Mucosa of gallbladder (tissue), 1 donor: ENCODE measurements at places on chromosomes 7 and 10. TPM values are rescaled to one million over a fixed set of nuclear protein-coding genes. Genes with fewer than 3 reads are reported as not detected.

Gene CUZD1
- total RNA-seq, result 2.7 TPM

Gene SNX10
- 5.4 TPM for total RNA-seq

Gene TRPV5
- not detected for total RNA-seq

Gene PDZD7
- total RNA-seq, result 5.3 TPM

Gene ARPC1A
- 140 TPM for total RNA-seq

Gene BHLHA15
- total RNA-seq, result 3.3 TPM

Gene KIF5B
- total RNA-seq, result 149 TPM

Gene KAZALD1
- 3.8 TPM for total RNA-seq

Gene SCART1
- 3.6 TPM for total RNA-seq

Gene IL2RA
- total RNA-seq, result 1.4 TPM

Gene SAP25
- total RNA-seq, result 13.3 TPM

Gene AOAH
- 17.0 TPM for total RNA-seq

Gene MUC12
- 0.72 TPM for total RNA-seq

Gene TMEM229A
- total RNA-seq, result 0.66 TPM

Gene RFC2
- 19.6 TPM for total RNA-seq

Gene NUTM2B
- total RNA-seq, result 2.4 TPM

Gene SHLD2
- 18.4 TPM for total RNA-seq

Gene EGR2
- 19.3 TPM for total RNA-seq

Gene SNX8
- 20.5 TPM for total RNA-seq

DNA sequence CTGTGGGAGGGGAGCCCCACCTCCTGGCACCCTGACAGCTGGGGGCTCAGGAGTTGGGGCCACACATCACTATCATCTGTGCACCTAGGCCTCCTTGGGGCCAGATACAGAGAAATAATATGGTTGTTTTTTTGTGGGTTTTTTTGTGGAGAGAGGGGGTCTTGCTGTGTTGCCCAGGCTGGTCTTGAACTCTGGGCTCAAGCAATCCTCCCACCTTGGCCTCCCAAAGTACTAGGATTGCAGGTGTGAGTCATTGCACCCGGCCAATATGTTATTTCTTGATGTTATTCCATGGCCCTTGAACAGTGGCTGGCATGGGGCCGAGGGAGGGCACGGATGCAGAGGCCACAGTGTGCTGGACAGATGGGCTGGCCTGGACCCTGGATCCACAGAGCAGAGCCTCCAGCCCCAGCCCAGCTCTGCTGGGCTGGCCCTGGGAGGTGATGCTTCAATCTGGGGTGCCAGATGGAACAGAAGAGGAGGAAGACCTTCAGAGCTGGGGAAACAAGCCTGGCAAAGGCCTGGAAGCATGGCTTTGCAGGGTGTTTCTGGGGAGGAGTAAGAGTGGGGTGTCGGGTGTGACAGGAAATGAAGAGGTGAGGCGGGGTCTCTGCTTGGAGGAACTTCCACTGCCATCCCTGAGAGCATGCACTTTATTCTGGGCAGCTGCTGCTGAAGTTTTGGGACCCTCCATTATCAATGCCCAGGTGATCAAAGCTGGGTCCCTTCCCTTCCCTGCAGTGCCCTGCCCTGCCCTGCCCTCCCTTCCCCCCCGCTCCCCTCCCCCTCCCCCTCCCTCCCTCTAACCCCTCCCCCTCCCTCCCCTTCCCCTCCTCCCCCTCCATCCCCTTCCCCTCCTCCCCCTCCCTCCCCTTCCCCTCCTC is 3.7 kb upstream of the FZD9 start:
- no peak for DNase-seq

DNA sequence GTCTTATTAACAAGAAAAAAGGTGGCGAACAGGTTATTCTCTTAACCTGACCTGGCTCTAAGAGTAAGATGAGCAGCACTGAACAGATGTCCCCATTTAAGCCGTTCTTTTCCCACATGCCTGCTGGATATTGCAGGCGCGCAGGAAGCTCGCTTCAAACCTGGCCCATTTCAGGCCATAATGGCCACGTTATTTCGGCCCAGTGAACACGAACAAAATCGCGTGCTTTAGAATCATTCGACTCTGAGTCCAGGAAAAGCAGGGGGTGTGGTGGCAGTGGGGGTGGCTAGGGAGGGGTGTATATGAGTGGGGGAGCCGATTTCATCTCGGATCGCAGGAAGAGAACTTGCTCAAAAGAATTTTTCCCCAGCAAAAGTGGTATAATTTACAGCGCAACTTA is 6.6 kb upstream of the SP8 start:
- no peak for DNase-seq

- no peak for DNase-seq
Measured at GRCh38 chr10:8073691-8074416, 19.4 kb downstream of the GATA3 start.

GRCh38 chr10:86048571-86048970 is 318.0 kb downstream of the GRID1 start:
- DNase-seq, result no peak

GRCh38 chr7:145092766-145093165 is 256.9 kb upstream of the TPK1 start:
- no peak for DNase-seq

- no peak for DNase-seq
Measured at GRCh38 chr7:83984076-83984475, 210.5 kb downstream of the SEMA3A start.

- DNase-seq, result no peak
Measured at GRCh38 chr10:121448766-121449421, 149.3 kb downstream of the FGFR2 start.

DNA sequence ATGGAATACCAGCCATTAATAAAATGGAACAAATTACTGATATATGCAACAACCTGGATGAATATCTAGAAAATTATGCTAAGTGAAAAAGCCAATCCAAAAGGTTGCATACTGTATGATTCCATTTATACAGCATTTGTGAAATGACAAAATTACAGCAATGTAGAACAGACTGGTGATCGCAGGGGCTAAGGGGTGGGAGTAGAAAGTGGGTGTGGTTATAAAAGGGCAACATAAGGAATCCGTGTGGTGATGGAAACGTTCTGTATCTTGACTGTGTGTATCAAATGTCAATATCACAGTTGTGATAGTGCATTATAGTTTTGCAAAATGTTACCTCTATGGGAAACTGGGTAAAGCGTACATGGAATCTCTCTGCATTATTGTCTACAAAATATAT is 15.0 kb downstream of the CEP41 start:
- DNase-seq, result no peak

DNA sequence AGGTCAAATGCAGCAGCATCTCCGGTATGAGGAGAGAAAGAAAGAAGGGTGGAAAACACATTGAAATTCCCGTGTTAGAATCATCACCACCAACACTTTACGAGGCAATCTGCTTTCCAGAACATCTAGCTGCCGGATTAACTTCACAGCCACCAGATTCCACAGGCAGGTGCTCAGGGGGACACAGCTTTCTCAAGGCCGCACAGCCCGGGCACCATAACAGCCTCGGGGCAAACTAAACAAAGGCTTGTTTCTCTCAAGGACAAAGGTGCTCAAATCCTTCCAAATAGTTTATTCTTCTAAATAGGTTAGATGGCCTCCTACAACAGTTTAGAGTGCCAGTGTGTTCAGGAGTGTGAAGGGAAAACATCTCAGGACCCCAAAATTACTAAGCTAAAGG is 156.3 kb downstream of the DIP2C start:
- no peak for DNase-seq

GRCh38 chr7:40839881-40840280 is 705.1 kb downstream of the SUGCT start:
- DNase-seq, result no peak

DNA sequence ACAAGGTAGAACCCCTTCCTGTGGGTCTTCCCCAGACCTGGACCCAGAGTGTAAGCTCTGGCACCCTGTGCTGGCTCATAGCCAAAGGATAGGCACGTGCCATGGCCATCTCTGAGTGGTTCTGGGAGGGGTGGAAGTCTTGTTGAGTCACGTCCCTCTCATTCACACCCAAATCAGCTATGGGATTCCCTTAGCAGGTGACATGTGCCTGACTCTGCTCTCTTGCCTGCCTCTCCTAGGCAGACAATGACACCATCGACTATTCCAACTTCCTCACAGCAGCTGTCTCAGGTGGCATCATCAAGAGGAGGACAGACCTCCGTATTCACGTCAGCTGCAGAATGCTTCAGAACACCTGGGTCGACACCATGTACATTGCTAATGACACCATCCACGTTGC is 59.8 kb downstream of the C10orf120 start:
- DNase-seq, result no peak

GRCh38 chr7:158102897-158103296 is 484.7 kb downstream of the PTPRN2 start:
- no peak for DNase-seq

- DNase-seq, result no peak
Measured at GRCh38 chr7:110943701-110944345, 147.1 kb upstream of the LRRN3 start.

DNA sequence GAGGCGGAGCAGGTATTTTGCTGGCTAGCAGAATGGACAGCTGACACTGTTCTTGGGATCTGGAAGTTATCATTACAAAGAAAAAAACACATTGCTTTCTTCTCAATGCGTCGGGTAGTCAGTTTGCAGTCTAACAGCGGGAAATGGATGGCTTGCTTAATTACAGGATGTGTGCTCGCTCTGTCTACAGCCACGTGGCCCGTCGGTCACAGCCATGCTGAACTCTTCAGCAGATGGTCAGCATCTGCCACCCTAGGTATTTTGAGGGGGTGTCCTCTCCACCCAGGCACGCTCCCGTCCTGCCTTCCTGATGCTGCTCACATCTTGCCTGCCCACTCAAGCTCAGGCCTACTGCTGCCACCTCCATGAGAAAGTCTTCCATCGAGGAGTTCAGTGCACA is 20.4 kb upstream of the INMT start:
- DNase-seq, result no peak

- no peak for DNase-seq
Measured at GRCh38 chr7:141590666-141591065, 39.5 kb downstream of the AGK start.

DNA sequence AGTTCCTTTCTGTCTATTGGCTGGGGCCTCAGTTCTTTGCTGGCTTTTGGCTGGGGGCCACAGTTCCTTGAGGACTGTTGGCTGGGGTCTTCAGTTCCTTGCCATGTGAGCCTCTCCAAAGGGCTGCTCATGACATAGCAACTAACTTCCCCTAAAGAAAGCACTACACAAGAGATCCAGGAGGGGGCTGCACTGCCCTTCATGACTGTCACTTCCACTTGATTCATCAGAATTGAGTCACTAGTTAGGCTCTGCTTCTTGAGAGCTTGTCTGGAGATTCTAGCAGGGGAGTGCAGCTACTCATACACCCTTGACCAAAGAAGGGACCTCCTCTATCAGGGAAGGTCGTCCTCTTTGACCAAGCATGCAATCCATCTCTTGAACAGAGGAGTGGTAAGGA is 38.0 kb upstream of the MKX start:
- DNase-seq, result peak; percentile 30

DNA sequence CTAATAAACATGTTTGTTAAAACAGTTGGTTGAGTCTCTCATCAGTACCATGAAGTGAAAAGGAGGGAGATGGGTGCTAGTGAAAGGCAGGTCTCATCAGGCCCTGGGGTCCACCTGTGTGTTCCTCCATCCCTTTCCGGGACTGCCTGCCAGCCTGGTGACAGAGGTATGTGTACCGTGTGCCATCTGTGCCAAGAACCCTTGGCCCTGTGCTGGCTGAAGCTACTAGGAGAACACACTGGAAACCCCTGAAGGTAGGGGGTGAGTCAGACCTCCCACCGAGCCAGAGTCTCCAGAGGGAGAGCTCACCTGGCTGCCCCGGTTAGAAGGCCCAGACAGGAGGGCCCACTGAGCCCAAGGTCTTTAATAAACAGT is 2.3 kb downstream of the DDIT4 start:
- DNase-seq, result peak; percentile 76

DNA sequence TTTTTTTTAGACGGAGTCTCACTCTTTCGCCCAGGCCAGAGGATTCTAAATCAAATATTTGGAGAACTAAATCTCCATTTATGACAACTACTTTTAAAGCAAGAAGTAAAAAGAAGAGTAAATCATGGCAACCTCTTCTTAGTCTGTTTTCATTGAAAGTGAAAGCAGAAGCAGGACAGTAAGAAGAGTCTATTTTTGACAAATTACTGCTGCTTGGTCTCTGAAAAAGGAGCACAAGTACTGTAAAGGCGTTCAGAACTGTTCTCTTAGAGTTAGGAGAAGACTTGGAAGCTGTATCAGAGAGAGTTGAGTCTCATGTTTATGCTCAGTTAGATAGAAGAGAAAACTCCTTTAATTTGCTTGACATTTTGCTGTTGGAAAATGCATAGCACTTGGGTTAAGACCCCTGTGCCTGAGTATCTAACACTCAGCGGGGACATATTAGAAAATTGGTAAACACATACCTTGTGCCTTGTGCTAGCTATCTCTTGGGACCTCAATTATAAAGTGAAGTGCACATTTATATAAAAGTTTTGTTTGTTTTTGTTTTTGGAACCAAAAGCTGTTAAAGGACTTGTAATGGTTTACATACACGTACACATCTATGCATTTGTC is 433.0 kb downstream of the ANKRD7 start:
- DNase-seq, result no peak

DNA sequence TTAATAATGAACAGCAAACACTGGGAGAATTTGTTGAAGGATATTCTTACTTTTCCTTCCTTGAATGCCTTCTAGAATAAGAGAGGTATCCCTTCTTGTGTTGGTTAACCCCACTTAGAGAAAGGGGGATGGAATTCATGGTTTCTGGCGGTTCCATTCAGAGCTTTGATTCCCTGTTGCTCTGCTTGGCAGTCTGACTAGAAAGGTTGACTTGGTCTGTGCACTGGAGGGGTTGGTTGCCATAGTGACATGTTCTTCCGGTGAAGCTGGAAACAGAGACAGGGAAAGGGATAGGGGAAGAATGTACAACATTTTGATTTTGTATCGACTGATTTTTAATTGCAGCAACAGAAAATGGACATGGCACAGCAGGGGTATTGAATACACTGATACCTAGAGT is 2.5 kb downstream of the TMEM178B start:
- DNase-seq, result no peak

DNA sequence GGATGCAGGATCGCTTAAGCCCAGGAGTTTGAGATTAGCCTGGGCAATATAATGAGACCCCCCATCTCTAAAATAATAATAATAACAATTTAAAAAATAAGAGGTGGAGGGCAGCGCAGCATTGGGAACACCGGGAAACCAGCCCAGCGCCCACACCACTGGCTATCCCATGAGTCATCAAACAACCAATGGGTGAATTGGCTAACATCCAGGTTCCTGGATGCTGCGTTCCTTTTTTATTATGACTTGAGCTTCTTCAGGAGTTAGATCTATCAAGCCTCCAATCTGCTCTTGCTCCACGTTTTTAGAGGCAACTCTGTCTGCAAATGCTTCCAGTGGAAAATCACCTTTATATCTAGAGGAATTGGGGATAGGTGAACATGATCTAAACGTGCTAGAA is 10.0 kb upstream of the LRRC4 start:
- no peak for DNase-seq

- DNase-seq, result no peak
Measured at GRCh38 chr10:113745374-113745773, 6.1 kb upstream of the PLEKHS1 start.

- DNase-seq, result peak; percentile 24
Measured at GRCh38 chr7:134016223-134016941, 110.8 kb upstream of the LRGUK start.

- no peak for DNase-seq
Measured at GRCh38 chr7:52781250-52781649, 254.2 kb upstream of the POM121L12 start.

GRCh38 chr10:86964061-86964846 is 4.0 kb upstream of the ADIRF start:
- DNase-seq, result no peak
